T-helper 2 cell treated with Interferon-gamma antibody and Interleukin-4, amounts not matched to agents 100 ng/mL and 5 ng/mL, for 36 hours (primary cell): ENCODE measurements at places on chromosomes 16 and 17. TPM values are rescaled to one million over a fixed set of nuclear protein-coding genes. Genes with fewer than 3 reads are reported as not detected.

The HOXB7 gene
- 0.34 and 0.73 TPM in 2 replicates for total RNA-seq

The FMNL1 gene
- 387 and 407 TPM in 2 replicates for total RNA-seq

The CDYL2 gene
- 30.4 and 30.9 TPM in 2 replicates for total RNA-seq

The PLA2G10 gene
- total RNA-seq = not detected in 2 replicates

The SRL gene
- not detected in 2 replicates for total RNA-seq

The SLC5A11 gene
- total RNA-seq = 0.41 TPM in 1 of 2 replicates, not detected in the other

The DVL2 gene
- total RNA-seq = 46.4 and 51.1 TPM in 2 replicates

The NOD2 gene
- total RNA-seq = 5.1 and 5.7 TPM in 2 replicates
